ENCODE measurements at places on chromosomes 16 and 17.

GRCh38 chr17:45241328-45242028 lies 19.8 kb downstream of the FMNL1 start:
- no peak for DNase-seq

DNA sequence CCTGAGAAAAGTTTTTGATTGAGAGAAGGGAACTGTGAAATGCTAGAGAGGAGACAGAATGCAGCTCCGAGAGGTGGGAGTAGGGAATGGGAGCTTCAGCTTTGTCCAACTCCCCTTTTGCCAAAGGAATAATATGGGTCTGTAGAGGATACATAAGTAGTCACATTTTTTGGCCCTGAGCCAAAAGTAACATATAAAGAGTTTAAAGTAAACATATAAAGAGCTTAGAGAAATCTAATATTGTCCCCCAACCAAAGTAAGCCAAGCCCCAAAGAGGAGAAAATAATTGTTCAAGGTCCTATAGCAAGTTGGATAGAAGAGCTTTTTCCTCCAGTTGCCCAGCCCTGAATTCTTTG lies 215.1 kb downstream of the TMEM114 start:
- DNase-seq = no peak

DNA sequence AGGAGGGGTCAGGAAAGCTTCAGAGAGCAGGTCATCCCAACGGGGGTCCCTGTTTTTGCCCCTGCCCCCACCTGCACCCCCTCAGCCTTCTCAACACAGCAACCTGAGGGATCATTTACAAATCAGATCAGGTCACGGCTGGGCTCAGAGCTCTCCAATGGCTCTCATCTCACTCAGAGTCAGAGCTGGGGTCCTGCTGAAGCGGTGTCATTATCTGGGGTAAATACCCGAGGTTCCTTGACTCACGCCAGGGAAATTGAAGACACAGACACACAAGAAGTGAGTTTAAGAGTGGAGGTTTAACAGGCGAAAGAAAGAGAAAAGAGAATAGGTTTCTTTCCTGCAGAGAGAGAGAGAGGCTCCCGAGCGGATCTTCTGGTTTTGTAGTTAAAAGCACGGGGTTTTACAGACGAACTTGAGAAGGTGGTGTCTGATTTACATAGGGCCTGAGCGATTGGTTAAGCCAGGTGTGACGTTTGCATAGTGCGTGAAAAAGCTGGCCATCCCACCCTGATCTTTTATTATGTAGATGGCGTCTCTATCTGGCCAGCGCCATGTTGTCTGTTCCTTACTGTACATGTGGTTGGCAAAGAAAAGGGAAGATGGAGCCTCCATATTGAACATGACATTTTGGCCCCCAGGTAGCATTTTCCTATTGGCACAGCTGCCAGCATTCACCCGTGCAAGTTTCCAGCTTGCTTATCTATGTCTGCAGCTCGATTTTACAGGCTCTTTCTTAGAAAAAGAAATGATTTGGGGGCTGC lies 51.4 kb downstream of the WSB1 start:
- DNase-seq = no peak

DNA sequence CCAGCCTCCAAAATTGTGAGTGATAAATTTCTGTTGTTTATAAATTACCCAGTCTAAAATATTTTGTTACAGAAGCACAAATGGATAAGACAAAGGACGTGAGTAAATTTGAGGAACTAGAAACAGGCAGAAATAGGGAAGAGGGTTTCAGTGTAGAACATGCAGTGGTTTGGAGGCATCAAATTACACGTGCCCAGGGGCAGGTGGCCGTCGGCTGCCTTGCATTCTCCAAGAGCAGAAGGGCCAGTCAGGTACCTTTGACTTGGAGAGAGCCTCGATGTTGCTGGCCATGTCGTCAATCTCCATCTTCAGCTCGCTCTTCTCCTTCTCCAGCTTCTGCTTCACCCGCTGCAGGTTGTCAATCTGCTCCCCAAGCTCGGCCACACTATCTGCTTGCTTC lies 54.3 kb downstream of the MYH13 start:
- DNase-seq = no peak

GRCh38 chr16:87744750-87745514 lies 20.9 kb downstream of the KLHDC4 start:
- DNase-seq = no peak

DNA sequence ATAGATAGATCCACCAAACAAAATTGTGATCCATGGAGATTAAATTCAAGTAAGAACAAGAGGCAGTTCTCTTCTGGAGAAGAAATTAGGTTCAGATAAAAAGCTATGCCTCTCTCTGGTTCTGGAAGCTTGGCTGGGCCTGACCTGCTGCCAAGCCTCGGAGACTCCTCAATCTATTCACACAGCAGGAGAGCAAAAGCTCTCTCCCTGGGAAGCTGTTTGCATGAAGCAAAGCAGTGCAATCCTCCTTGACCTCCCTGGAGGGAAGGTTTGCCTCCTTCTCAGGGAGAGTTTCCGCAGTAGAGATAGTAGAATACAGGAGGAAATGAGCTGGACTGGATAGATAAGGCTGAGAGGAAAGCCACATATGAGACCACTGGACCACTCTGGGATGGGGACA lies 78.1 kb upstream of the GNAO1 start:
- no peak for DNase-seq

GRCh38 chr16:2008009-2008526 lies 1.6 kb downstream of the ZNF598 start:
- DNase-seq = no peak

GRCh38 chr17:46038414-46038813 lies 39.4 kb downstream of the STH start:
- no peak for DNase-seq

All from cortex of kidney (tissue), 1 donor.